Heart right ventricle (tissue), 16 donors: ENCODE measurements at places on chromosomes 1 and 21. TPM values are rescaled to one million over a fixed set of nuclear protein-coding genes. Genes with fewer than 3 reads are reported as not detected.

The FCRL2 gene
- total RNA-seq, result not detected

The JAM2 gene
- 39.9 TPM for total RNA-seq

The PODN gene
- total RNA-seq, result 15.2 TPM

The C1orf94 gene
- total RNA-seq, result not detected

The OR6N1 gene
- total RNA-seq, result not detected

The FLG2 gene
- total RNA-seq, result not detected

DNA sequence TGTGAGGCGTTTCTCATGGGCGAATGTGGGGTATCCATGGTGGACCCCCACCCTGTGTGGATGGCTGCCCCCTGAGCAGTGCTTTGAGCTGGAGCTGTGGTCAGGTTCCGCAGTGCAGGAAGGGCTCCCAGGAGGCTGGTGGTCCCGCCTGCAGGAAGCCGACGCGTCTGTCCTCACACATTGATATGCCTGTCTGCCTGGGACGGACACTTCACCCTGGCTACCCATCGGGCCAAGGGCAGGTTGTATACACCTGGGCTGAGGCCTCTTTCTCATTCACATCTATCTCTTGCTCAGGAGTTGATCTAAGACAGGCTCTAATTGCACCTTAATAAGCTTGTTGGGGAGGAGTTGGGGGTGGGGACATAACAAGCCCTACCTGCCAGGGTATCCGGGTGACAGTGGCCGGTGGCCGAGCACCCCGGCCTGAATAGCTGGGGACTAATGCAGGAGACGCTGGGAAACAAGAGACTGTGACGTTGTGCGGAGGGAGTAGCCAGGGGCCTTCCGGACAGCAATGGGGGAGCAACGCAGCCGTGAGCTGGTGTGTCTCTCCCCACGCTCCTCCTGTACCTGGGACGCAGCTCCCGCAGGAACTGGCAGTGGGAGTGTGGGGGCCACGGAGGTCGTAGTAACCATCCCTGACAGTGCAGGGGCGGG lies 21.7 kb downstream of the PDXK start:
- no peak for DNase-seq
- no peaks in the 10 kb centered on the region for H3K27me3 ChIP-seq
- H3K36me3 ChIP-seq, result peaks cover 32% of the 10 kb centered on the region
- no peaks in the 10 kb centered on the region for H3K4me1 ChIP-seq

DNA sequence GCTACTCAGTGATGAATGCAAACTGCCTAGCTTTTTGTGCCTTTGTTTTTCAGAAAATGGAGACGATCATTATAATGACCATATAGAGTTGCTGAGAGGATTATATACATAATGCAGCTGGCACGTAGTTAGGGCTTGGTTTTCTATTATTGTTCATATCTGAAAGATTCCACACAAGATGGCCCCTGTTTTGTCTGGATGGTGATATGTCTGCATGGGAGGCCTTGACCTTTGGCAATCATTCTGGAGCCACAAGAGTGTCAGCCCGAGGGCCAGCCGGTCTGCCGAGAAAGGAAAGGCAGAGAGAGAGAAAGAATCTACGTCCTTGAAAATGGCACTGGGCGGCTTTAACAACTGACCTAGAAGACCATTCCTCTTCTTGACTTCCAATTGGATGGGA lies 5.7 kb upstream of the SH2D1B start:
- H3K27ac ChIP-seq, result no peak overlapping the region
- H3K36me3 ChIP-seq, result no peaks in the 10 kb centered on the region
- H3K4me1 ChIP-seq, result no peaks in the 10 kb centered on the region
- no peaks in the 10 kb centered on the region for H3K27me3 ChIP-seq
- no peak for DNase-seq
- H3K4me3 ChIP-seq, result no peak overlapping the region

DNA sequence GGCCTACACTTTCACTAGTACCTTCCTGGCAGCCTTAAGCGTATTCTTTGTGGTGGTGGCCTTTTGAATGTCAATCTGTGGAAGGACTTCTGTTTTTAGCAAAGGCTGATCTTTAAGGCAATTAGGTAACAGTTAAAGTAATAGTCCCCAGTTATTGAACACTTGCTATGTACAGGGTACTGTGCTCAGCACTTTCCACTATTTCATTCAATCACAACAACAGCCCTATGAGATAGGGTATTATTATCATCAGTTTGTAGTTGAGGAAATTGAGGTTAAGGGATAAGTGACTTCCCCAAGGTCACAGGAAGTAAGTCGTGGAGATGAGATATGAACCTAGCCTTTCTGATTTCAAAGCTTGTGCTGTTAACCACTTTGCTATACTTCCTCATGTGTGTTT lies 185.7 kb downstream of the ST6GALNAC3 start:
- DNase-seq, result no peak
- no peak overlapping the region for H3K27ac ChIP-seq
- no peak overlapping the region for H3K4me3 ChIP-seq
- H3K36me3 ChIP-seq, result no peaks in the 10 kb centered on the region
- H3K27me3 ChIP-seq, result no peaks in the 10 kb centered on the region
- no peaks in the 10 kb centered on the region for H3K4me1 ChIP-seq

- H3K27me3 ChIP-seq, result peaks cover 8% of the 10 kb centered on the region
- no peaks in the 10 kb centered on the region for H3K36me3 ChIP-seq
- peaks cover 8% of the 10 kb centered on the region for H3K4me1 ChIP-seq
Observed at GRCh38 chr1:50971748-50972305, 1.8 kb downstream of the CDKN2C start.

DNA sequence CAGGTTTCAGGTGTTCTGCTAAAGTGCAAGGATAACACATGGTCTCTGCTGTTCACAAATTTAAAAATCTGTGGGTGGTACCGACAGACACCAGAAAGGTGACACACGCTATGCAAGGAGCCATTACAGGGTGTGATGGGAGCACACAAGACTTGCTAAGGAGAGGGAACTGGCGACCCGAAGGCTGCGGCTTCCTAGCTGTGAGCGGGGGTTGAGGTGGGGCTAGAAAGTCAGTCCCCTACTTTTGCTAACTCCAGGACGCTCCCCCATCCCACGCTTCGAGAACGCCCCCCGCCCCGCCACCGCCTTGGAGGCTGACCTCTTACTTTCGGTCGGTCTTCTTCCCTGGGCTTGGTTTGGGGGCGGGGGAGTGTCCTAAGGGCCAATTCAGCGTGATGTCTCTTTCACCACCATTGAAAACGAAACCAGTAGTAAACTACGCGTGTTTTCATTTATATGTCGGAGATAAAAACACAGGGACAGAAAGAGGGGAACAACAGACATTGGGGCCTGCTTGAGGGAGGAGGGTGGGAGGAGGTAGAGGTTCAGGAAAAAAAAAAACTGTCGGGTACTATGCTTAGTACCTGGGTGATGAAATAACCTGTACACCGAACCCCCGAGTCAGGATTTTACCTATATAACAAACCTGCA lies 1.1 kb downstream of the CKS1B start:
- H3K4me3 ChIP-seq, result peak overlapping the region; percentile 41
- H3K27ac ChIP-seq, result peak overlapping the region; percentile 93
- peaks cover 5% of the 10 kb centered on the region for H3K36me3 ChIP-seq
- no peaks in the 10 kb centered on the region for H3K27me3 ChIP-seq

DNA sequence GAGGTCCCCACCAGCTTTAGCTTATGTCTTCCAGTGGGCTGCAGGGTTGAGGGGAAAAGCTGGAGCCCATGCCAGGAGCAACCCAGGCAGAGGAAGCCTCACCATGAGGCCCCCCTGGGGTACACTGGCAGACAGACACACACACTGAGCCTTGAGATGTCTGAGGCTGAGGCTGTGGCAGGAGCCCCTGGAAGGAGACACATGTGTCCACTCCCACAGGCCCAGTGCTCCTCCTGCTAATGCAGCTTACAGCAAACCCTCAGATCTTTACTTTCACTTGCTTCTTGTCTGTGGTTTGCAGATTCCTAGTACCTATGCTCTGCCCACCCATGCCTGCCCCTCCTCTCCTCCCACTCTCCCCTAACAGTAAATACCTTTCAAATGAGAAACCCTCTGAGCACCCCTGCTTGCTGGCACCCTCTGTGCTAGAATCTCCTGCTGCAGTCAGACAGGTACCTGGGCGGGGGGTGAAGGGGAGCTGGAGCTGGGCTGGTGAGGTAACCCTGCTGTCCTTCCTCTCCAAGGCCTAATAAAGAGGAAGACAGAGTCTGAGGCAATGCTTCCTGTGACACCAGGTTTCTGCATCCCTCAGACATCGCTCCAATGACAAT lies 63.4 kb upstream of the NEK2 start:
- peaks cover 9% of the 10 kb centered on the region for H3K27me3 ChIP-seq
- H3K27ac ChIP-seq, result no peak overlapping the region
- no peak for DNase-seq
- H3K4me3 ChIP-seq, result no peak overlapping the region
- no peaks in the 10 kb centered on the region for H3K36me3 ChIP-seq
- no peaks in the 10 kb centered on the region for H3K4me1 ChIP-seq

DNA sequence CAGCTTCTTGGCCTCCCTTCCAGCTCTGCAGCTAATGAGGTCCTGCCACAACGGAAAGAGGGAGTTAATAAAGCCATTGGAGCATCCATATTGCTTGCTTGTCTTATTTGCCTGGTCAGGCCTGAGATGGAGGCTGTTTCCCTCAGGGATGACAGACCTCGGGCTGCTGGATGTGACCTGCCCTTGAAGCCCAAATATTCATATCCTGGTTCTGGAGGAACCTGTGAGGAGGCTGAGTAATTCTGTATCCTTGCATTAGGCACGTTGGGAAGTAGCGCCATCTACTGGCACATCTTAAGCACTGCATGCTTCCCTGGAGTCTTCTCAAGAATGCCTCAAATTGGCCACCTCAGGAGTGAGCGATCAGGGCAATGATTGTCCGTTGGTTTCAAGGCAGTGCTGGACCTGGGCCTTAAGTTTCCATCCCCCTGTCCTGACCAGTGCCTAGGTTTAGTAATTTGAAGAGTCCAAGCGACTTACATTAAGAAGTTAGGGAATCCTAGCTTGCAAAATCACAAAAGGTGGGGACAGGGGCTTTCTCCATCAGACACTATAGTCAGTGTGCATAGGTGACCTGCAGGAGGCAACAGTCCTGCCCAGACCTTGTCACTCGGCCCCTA lies 13.8 kb upstream of the NASP start:
- no peak overlapping the region for H3K4me3 ChIP-seq
- DNase-seq, result peak; percentile 72
- H3K27ac ChIP-seq, result no peak overlapping the region
- peaks cover 17% of the 10 kb centered on the region for H3K4me1 ChIP-seq
- H3K27me3 ChIP-seq, result no peaks in the 10 kb centered on the region
